ENCODE measurements at places on chromosomes 4 and X.

DNA sequence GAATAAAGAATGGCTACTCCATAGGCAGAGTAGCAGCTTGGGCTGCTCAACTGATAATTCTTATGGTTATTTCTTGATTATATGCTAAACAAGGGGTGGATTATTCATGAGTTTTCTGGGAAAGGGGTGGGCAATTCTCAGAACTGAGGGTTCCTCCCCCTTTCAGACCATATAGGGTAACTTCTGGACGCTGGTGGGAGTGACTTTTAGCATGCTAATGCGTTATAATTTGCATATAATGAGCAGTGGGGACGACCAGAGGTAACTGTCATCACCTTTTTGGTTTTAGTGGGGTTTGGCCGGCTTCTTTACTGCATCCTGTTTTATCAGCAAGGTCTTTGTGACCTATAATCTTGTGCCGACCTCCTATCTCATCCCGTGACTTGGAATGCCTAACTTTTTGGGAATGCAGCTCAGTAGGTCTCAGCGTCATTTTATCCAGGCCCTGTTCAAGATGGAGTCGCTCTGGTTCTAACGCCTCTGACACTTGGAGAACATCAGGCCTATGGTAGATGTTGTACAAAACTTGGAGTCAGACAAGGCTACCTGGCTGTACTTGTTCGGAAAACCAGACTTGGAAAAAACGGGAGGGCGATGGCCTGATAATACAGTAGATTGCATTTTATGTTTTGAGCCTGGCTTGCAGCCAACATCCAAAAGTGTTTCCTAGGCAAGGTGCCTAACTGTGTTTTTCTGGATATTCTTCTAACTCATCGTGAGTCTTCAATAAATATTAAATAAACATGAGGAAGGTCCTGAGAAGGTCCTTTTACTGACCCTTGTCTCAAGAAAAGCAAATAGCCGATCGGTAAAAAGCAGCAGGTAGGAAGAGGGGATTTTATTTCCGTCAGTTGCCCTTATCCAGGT is 1.8 kb upstream of the TMEM164 start:
- no peak for DNase-seq

- no peak for DNase-seq
Measured at GRCh38 chrX:150761176-150761818, 68.1 kb downstream of the MTMR1 start.

GRCh38 chrX:41796046-41796445 is 72.1 kb downstream of the GPR82 start:
- DNase-seq = no peak

GRCh38 chr4:57220172-57220571 is 110.0 kb upstream of the IGFBP7 start:
- DNase-seq = no peak

DNA sequence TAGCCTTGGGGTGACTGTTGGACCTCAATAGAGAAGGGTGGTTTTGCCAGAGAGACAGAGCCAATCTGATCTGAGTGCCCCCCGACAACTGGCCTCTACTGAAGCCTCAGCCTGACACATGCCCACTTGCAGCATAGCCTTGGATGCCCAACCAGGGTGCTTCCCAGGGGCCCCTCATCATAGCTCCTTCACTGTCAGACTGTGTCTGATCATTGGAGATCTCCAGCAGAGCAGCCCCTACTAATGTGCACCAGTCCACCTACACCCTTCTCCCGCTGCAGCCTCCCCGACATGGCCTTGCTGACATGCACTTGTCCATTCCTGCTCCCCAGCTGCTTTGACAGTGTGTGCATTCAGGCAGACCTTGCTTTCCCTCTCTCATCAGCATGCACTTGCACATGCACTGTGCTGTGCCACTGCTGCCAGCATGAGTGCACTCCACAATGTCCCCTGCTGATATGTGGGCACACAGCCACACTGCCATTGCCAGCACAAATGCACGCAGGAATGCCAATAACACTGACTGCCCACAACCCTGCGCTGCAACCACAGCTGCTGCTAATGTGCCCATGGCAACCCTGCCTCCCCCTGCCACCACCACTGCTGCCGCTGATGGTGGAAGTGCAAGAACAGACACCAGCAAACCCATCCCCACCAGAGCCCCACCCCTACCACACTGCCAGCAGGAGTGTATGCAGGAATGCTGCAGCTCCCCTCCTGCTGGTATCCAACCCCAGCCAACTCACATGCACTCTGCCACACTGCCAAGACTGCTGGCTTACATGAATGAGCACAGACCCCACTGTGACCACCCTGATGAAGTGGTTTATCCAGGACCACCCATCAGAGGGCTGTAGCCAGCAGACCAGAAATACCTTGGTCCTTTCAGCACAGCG is 68.1 kb upstream of the ZMAT1 start:
- DNase-seq = no peak

All from CD4-positive, alpha-beta T cell treated with Interleukin-4 for 1 hour (primary cell).